Activated CD8-positive, alpha-beta memory T cell treated with anti-CD3 and anti-CD28 coated beads for 4 hours (primary cell): ENCODE measurements at places on chromosomes 4 and X.

GRCh38 chrX:55379396-55379795 is 72.5 kb upstream of the MAGEH1 start:
- no peak for DNase-seq

- no peak for DNase-seq
These were observed 26.3 kb upstream of the ACTRT1 start for GRCh38 chrX:128078545-128078944.

DNA sequence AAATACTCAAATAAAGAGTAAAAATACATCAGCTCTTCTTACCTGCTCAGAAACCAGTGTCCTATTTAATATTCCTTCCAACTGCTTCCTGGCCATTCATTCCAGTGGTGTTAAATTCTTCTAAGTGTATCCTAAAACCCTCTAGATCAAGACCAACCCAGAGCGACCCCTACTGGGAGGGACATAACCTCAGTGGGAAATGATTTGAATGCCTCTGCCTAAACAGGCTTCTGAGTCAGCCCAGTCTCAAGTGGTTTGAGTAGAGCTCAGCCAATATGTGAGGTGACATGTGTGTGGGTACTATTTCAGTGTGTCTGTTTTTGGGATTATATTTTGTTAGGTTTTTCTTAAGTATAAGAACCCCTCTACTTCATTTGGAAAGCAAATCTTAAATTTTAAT is 133.6 kb upstream of the ARHGEF9 start:
- DNase-seq: no peak

DNA sequence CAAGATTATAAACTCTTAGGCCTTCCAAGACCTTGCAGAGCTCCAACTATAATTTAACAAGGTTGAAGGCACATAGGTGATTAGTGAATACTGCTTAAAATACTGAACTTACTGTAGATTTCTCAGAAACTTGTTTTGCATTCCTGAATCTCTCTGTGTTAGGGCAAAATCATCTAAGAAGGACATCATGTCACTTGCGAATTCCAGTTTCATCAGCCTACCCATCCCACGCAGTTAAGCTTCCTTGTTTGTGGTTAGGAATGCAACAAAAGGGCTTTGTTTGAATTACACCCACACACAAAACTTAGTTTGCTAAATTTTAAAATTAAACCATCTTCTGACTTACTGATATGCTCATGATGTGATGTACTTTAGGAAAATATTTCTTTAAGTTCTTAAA is 174.0 kb downstream of the SOWAHB start:
- DNase-seq: no peak

- DNase-seq: no peak
These were observed 199.5 kb downstream of the MID1IP1 start for GRCh38 chrX:39000802-39001201.

- no peak for DNase-seq
These were observed 15.9 kb upstream of the INTU start for GRCh38 chr4:127616898-127617297.

DNA sequence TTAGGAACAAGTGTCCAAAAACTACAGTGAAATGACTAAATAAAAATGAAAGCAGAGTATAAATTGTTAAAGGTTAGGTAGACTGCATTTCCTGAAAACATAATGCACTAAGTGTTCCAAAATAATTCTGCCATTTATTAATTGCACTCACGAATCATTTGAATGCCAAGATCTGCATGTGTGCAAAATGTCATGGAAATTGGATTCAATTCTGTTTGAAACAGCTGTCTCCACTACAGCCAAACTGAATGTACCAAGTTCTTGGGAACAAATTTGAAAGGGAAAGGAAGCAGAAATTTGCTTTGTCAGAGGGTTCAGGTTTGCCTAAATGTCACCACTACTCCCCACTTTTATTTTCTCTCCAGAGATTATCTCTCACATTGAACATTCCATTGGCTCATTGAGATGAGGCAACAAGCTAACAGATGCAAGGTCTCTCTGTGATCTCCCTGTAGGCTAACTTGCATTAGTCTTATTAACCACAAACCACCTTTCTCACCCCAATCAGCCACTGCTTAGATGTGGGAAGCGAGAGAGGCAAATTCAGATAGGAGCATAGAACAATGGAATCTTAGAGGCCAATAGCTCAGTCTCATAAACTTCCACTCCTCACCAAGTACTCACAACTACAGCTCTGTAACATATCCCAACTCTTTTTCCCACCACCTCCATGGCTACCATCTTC is 226.6 kb downstream of the KDR start:
- no peak for DNase-seq

GRCh38 chr4:113582737-113583136 is 178.8 kb downstream of the CAMK2D start:
- no peak for DNase-seq

- no peak for DNase-seq
These were observed 57.3 kb downstream of the SPINK2 start for GRCh38 chr4:56764223-56764622.

GRCh38 chrX:108735679-108736508 is 469 bp downstream of the IRS4 start:
- no peak for DNase-seq

GRCh38 chr4:113278324-113278934 is 229.0 kb downstream of the ANK2 start:
- DNase-seq: peak; percentile 10

GRCh38 chr4:105208561-105208960 is 61.9 kb downstream of the TET2 start:
- DNase-seq: no peak

GRCh38 chr4:40887764-40888131 is 138.0 kb downstream of the NSUN7 start:
- no peak for DNase-seq

GRCh38 chrX:13201605-13202219 is 118.1 kb downstream of the ATXN3L start:
- DNase-seq: no peak

- DNase-seq: no peak
These were observed 56.2 kb downstream of the SCLT1 start for GRCh38 chr4:129037093-129037492.

- DNase-seq: no peak
These were observed 30.0 kb downstream of the SHROOM2 start for GRCh38 chrX:9816084-9816700.

- no peak for DNase-seq
These were observed 99.2 kb downstream of the JADE1 start for GRCh38 chr4:128908735-128909134.

- no peak for DNase-seq
These were observed 39.2 kb downstream of the SERPINA7 start for GRCh38 chrX:105999294-105999693.

GRCh38 chr4:56704089-56704871 is 23.2 kb upstream of the HOPX start:
- DNase-seq: no peak

DNA sequence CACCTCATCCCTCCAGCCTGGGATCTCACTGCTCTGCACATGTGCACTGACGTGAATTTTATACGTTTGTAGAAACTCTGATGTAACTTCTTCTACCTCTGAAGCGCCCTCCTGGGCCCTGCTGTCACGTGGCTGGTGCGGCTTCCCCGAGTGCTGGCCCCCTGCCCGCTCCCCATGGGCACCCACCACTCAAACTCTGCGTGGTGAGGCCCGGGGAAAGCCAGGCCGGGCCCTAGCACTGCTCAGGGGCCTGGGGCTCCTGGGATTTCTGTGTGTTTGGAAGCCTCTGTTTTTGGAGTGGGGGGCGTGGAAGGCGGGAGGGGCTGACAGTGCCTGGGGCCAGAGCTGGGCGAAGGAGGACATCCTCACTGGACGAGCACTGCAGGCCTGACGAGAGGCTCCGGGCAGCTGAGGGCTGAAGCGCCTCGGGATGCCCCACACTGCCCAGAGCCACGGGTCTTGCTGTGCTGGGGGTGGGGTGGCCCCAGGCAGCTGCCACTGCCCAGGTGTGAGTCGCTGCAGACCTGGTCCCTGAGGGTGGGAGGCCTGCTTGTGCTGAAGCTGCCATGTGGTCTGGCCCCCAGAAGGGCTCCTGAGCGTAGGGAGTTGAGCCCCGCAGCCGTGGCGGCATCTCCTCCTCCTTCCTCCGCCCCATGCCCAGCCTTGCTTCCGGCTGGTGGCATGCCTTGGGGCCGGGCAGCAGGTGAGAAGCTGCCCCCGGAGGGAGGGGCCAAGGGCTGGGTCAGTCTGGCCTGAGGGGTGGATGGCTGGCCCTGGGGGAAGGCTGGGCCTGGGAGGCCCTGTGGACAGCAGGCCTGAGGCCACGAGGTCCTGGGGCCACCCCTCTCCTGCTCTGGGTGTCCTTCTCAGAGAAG is 7.7 kb downstream of the NAT8L start:
- no peak for DNase-seq

GRCh38 chr4:1381944-1382541 is 24.2 kb downstream of the NKX1-1 start:
- DNase-seq: no peak

- no peak for DNase-seq
These were observed 13.2 kb downstream of the GALNT7 start for GRCh38 chr4:173181848-173182247.

DNA sequence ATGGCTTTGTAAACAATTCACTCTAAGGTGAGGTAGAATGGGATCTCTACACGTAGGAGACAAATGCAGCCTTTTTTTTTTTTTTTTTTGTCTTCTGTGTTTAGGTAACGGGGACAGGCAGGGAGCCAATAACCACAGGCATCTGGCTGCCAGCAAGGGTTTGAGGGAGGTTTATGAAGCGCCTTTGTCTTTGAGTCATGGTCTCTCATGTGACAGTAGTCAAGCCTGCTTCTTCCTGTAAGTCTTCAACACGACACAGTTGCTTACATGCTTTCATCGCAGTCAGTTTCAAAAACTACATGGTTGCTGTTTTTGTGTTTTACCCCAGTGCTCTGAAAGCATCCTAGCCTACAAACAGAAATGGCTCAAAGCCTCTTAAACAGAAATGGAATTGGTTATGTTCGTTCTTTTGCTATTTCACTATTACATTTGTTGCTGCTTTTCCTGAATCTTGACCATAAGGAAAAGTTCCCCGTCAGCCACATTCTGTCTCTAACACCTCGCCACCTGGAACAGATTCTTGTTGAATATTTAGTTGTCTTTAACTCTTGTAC is 127.8 kb upstream of the METTL14 start:
- DNase-seq: no peak
